ENCODE measurements at places on chromosomes 7 and 10.
A peak's percentile ranks its signal among the peaks of the same experiment; 100 is the strongest.

- DNase-seq, result peak; percentile 66
Observed at GRCh38 chr10:112952282-112953173, 2.5 kb downstream of the TCF7L2 start.

DNA sequence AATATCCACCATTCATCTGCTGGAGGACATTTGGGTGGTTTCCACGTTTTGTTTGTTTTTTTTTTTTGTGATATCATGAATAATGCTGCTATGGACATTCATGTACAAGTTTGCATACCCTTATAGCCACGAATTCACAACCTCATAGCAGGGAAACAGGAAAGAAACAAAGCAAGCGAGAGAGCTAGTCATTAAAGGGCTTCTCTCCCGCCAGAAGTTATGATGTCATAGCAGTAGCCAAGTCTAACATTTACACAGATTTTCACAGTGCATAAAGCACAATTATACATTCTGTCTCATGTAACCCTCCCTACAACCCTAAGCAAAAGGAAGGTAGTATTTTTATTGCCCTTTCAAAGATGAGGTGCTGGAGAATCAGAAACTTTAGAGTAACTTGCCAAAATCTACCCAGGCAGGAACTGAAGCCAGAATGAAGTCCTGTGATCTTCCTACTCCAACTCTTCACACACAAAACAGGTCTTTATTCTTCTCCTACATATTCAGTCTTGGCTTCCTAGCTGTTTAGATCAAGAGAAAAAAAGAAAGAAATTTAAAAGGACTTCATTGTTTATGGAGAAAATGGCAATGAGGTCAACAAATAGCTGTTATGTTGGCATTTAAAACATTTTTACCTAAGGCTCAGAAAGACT lies 33.9 kb upstream of the GPAM start:
- no peak for DNase-seq

DNA sequence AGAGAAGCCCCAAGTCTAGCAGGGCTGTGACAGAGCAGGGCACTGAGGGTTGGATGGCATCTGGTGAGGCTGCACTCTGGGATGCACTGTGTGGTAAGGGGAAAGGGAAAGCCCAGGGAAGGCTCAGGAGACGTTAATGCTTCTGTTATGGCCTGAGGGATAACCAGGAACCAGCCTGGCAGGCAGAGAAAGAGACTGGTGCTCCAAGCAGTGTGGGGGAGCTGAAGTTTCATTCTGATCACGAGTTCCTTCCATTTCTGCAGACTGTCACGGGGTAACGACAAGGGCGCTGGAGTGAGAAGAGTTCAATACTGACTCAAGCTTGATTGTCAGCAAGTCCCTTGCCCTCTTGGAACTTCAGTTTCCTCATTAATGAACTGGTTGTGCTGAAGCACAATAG lies 730.9 kb downstream of the GRID1 start:
- DNase-seq, result no peak

DNA sequence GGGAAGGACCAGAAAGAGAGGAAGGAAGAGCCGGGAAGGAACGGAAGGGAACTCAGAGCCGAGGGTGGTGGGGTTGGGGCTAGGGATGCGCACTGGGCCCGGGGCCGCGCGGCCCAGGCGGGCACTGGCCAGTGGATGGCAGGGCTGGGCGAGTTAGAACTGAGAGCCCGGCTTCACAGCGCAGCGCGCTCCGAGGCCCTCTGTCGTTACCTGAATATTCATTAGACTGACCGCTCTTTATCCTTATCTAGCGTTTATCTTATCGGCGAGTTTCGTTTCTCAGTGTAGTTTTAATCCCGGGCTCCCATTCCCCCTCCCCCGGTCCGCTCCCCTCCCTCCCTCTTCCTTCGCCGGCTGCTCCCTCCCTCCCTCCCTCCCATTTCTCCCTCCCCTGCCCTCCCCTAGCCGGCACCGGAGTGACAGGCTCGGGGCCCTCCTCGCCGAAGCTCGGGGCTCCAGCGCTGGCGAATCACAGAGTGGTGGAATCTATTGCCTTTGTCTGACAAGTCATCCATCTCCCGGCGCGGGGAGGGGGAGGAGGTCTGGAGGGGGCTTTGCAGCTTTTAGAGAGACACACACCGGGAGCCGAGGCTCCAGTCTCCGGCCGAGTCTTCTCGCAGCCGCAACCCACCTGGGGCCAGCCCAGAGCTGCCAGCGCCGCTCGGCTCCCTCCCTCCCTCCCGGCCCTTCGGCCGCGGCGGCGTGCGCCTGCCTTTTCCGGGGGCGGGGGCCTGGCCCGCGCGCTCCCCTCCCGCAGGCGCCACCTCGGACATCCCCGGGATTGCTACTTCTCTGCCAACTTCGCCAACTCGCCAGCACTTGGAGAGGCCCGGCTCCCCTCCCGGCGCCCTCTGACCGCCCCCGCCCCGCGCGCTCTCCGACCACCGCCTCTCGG lies at the start of gene PAX2:
TSS of gene PAX2 (plus strand) at position 596 of the 895 bp plus-strand sequence. CDS start 679 bp downstream, outside the sequence.
- no peak for DNase-seq

DNA sequence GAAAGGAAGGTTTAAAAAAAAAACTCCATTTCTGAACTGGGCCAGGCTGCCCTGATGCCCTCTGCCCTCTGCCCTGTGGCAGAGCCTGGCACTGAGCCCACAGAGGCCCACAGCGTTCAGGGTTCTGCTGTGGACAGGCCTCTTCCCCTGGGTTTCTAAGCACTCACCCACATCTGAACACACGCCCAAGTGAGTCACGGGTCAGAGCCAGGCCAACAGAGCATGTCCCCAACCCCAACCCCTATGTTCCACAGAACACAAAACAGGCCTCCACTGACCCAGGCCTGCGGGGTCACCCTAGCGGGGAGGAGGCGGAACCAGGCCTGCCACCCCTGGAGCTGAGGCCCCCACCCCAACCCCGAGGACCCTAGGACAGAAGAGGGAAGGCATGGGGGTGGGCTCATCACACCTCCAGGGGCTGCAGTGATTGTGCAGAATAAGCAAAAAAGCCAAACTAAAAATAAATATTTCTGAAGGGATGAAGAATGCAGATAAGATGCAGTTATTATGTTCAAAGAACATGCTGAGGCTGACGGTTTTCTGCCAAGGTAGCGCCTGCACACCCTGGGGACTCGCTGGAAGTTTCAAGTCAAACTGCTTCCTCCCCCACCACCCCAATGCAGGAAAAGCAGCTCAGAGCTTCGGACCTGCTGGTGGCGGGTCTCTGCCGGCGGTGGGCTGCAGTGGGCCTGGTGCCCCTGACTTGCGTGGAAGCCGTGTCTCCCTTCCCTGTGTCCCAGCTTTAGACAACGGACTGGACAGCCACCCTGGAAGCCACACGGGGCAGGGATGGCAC lies 5.4 kb downstream of the WDR86 start:
- peak; percentile 72 for DNase-seq

GRCh38 chr7:112262855-112263487 lies 56.5 kb downstream of the ZNF277 start:
- peak; percentile 11 for DNase-seq

DNA sequence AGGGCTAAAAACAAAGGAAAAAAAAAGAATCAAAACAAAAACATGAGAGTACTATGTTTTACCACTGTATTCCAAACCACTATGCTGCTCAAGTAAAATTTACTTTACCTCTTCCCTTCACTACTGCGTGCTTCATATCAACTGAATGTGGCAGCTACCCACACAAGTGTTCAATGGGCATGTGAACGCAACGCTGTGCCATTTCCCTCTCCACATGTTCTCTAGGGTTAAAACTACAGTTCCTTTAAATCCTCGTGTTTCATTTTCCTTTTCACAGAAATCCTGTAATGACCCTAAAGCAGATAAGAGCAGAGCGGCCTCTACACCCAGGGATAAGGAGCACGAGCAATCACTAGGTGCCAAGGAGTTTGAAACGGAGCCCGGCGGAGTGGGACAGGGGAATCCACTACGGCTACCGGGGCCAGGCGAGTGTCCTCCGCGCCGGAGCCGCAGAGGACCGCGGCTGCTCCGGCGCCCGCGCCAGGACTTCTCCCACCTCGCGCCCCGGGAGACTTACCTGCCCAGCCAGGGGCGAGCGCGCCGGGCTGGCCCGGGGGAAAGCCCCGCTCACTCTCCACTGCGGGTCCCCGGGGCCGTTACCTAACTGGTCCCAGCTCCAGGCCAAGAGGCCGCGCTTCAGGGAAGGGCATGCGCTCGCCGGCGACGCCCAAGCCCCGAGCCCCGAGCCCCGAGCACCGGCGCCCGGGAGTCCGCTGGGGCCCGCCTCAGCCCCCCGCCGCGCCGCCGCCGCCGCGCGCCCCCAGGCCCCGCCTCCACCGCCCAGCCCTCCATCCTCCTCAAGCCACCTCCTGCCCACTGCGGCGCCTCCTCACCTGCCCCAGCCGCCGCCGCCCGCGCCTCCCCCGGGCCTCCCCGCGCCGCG lies 711 bp downstream of the NAMPT start:
- peak; percentile 68 for DNase-seq

- no peak for DNase-seq
Observed at GRCh38 chr10:87760195-87760905, 57.7 kb downstream of the ATAD1 start.

DNA sequence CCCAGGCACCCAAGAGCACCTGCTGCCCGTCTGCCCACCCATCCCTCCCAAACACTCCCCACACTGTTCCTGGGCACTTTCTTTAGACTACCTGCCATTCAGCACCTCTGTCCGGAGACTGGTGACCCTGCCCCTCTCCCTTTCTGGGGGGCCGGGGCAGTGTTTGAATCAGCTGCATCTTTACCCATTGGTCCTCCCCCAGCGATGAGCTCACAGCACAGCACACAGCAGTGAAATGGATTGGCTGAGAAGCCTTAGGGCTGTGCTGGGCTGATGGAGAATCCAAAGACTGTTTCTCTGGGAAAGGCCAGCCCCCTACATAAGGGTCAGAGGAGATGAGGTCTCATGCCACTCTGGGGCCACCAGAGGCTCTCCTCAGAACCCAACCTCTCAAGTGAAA lies 40.2 kb downstream of the VWA2 start:
- no peak for DNase-seq

- peak; percentile 96 for DNase-seq
Observed at GRCh38 chr7:73717991-73718405, 1.5 kb downstream of the STX1A start.

DNA sequence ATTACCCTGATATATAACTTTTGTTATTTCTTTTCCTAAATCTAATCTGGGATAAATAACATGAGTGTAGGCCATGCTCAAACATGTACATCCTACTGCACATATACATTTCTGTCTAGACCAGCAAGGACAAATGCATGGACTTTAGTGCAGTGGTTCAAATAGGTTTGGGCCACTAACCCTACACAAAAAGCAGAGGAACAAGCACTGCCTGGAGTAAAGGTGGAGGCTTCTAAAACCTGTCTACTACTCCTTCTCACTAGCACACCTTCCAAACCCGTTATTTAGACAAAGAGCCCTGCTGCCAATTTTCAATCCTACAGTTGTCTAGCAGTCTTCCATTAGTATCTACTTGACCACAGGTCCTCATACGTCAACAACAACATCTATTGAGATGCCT lies 34.8 kb downstream of the SGCE start:
- DNase-seq, result no peak

DNA sequence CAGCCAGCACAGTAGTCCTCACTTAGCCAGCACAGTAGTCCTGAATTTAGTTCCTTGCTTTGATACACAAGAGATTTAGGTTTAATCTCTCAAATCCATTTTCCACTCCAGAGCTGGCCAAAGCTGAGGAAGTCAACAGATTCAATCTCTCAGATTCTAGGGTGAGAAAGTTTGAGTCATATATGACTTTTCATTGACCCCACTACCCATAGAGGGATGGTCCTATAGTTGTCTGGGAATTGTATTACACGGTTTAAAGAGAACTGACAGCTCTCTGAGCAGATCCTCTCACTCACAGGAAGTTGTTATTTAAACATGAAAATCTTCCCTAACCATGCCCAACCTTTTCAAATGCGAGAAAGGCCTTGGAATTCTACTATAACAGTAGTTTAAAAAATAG lies 641.8 kb upstream of the SEMA3D start:
- DNase-seq, result no peak

GRCh38 chr7:14800664-14801063 lies 101.9 kb downstream of the DGKB start:
- DNase-seq, result no peak

DNA sequence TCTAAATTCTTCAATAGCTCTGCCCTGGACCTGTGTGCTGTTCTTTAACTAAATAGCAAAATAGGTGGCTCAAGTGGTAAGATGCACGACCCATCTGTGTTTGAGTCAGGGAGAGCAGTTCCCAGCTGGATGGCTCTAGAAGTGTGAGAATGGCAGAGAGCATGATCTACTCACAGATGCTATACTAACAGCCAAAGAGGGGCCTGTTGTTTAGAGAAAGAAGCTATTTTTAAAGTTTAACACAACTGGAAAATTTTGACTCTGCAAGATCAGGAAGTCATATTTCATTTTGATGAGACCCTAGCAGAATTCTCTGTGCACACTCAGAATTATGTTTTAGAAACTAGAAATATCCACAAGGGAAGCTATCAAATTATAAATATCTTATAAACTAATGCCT lies 87.4 kb upstream of the PIP4K2A start:
- no peak for DNase-seq

GRCh38 chr7:30515761-30516160 lies 11.1 kb upstream of the GGCT start:
- DNase-seq, result no peak

DNA sequence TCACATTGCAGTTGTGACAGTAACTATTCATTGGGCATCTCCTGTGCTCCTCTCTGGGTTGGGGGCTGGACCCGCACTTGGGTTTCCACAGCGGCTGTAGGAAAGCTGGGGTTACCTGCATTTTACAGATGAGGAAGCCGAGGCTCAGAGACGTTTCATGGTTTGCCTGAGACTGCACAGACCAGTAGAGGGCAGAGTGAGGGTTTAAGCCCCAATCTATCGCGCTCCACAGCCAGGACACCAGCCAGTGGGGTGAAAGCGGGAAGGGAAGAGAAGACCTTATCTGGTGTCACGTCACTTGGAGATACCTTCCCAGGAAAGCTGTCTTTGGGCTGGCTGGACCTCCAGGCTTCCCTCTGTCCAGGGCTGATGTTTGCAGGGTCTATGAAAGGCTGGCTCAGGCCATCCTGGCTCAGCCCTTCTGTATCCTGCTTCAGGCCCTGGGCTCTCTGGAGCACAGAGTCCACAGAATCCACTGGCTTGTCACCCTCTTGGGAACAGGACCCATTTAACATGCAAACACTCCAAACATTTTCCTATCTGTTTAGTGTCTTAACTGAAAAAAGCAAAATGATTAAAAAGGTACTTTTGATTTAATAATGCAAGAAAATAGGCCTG lies 167.7 kb downstream of the EMX2 start:
- no peak for DNase-seq

DNA sequence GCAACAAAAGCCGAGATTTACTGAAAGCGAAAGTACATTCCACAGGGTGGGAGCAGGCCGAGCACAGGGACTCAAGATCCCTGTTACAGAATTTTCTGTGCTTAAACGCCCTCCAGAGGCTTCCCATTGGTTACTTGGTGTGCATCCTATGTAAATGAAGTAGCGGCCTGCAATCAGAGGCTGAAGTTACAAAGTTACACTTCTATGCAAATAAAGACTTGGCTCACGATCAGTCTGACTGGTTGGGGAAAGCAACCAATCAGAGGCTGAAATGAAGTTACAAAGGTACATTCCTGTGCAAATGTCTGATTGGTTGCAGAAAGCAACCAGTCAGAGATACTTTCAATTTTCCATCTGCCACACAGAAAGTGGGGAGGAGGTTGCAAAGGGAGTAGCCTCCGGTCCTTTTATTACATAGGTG lies 4.1 kb downstream of the ACBD7 start:
- peak; percentile 93 for DNase-seq
